ENCODE measurements at places on chromosomes 7 and 10. TPM values are rescaled to one million over a fixed set of nuclear protein-coding genes. Genes with fewer than 3 reads are reported as not detected.

- DNase-seq, result no peak
These were observed 94.7 kb downstream of the OSBPL3 start for GRCh38 chr7:24885305-24885704.

DNA sequence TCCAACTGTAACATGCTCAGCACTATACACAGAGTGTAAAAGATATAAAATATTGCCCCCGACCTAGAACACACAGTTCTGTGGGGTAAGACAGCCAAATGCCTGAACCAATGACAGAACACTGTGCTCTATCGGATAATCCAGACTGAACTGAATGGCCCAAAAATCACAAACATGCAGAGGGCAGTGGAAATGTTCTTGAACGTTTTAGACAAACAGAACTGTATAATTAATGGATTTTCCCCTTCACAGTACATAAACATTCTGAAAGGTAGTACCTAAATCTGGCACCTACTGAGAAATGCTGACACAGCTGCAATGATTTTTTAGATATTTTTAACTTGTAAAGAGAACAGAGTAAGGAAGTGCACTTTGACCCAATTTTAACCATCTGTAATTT lies 33.4 kb downstream of the PARD3 start:
- no peak for DNase-seq

DNA sequence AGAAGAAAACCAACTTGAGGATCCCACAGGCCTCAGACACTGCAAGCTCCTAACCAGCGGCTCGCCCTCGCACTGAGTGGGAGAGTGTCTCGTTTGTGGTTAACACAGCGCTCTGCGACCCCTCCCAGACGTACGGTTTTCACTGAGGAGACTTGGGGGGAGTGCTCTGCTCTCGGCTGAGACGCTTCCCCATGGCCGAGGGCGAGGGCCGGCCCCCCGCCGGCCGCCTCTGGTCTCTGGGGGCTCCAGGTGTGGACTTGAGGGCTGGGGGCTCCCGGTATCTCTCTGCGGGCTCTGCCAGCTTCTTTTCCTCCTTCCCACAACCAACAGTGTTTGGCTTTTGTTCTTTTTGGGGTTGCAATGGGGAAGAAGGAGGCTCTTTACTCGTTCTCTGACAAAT lies 118.7 kb downstream of the LARP4B start:
- peak; percentile 84 for DNase-seq

GRCh38 chr10:85795460-85795859 lies 571.1 kb downstream of the GRID1 start:
- no peak for DNase-seq

Gene PCGF6
- 11.0 TPM for total RNA-seq

Gene TMEM176A
- 64.3 TPM for total RNA-seq

DNA sequence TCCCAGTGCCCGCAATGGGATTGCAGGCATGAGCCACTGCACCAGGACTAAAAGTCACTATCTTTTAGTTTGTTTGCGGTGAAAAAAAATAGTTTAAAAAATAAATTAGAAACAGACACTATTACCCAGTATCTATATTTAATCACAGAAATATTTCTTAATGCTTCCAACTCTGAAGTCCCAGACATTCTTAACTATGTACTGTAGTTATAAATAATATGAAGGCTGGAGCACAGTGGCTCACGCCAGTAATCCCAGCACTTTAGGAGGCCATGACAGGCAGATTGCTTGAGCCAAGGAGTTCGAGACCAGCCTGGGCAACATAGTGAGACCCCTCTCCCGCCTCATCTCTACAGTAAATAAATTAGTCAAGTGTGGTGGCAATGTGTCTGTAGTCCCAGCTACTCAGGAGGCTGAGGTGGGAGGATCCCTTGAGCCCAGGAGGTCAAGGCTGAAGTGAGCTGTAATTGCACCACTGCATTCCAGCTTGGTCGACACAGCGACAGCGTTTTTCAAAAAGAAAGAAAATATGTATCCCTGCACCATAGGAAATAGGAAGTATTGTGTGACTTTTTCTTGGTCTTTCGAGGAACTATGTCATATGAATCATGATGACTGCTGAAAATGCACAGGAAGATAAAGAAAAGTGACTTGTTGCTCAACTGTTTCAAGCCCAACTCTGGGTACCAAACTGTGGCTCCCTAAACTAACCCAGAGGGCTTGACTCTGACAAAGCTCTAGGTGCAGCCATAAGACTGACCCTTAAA lies 74.9 kb upstream of the STEAP1B start:
- DNase-seq, result no peak

Gene PKD2L1
- 0.39 TPM for total RNA-seq

DNA sequence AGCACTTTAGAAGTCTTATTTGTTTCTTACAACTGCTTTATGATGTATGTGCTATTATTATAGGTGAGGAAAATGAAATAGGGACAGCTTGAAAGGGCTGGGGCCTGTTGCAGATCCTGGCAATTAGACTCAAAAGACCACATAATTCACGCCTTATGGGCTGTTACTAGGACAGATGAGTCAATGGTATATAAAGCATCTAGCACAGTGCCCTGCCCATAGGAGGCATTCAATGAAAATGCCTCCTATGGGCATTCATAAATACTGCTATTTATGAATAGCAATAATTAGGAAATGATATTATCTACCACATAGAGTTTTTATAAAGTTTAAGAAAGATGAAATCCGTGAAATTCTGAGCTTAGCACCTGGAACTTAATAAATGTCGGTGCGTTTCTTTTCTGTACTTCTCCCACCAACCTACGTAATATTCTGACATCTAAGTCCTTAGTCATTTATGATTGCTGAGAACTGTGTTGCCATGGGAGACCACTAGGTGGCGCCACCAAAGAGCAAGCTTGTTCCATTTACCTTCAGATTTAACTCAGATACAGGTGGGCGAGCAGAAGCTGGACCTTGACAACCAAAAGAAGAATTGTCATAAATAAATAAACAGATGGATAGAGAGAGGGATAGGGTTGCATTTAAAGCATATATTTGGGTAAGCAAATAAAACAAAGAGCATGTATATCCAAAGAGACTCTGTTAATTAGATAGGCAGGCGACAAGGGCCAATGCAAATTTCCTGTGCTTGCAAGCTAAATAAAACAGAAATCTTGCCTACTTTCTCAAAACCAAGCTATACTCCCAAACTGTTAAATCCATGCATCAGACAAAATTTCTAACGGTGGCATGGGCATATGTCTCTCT lies 699.9 kb downstream of the INHBA start:
- no peak for DNase-seq

GRCh38 chr7:23238983-23239652 lies 7.5 kb upstream of the GPNMB start:
- DNase-seq, result no peak

- DNase-seq, result peak; percentile 30
These were observed 4.0 kb downstream of the GPR15LG start for GRCh38 chr10:84177541-84178141.

GRCh38 chr10:12874501-12874900 lies 127.0 kb downstream of the CCDC3 start:
- DNase-seq, result no peak

All from mesenteric fat pad (tissue), 1 donor.